ENCODE measurements at places on chromosomes 2 and 18. TPM values are rescaled to one million over a fixed set of nuclear protein-coding genes. Genes with fewer than 3 reads are reported as not detected.

ACKR3 gene
- total RNA-seq: 12.0 TPM

FSHR gene
- not detected for total RNA-seq

EPAS1 gene
- 89.4 TPM for total RNA-seq

SERPINB13 gene
- total RNA-seq: not detected

MARCO gene
- total RNA-seq: 0.05 TPM

SCN1A gene
- not detected for total RNA-seq

NT5DC4 gene
- not detected for total RNA-seq

ASB18 gene
- not detected for total RNA-seq

PRR30 gene
- not detected for total RNA-seq

TRIM54 gene
- total RNA-seq: 0.88 TPM

KANSL1L gene
- 0.41 TPM for total RNA-seq

RAX gene
- total RNA-seq: not detected

KRTCAP3 gene
- total RNA-seq: 0.62 TPM

SOX11 gene
- total RNA-seq: not detected

OSBPL6 gene
- total RNA-seq: 6.8 TPM

IGFBP2 gene
- 82.8 TPM for total RNA-seq

CCDC141 gene
- not detected for total RNA-seq

ITGB6 gene
- 0.66 TPM for total RNA-seq

EIF5B gene
- 74.9 TPM for total RNA-seq

PLEKHH2 gene
- total RNA-seq: 1.5 TPM

GALNT3 gene
- total RNA-seq: not detected

ZRANB3 gene
- 6.0 TPM for total RNA-seq

HOXD13 gene
- 0.15 TPM for total RNA-seq

SATB2 gene
- 2.9 TPM for total RNA-seq

ABHD1 gene
- total RNA-seq: 0.93 TPM

NEDD4L gene
- 33.9 TPM for total RNA-seq

TRABD2A gene
- 12.8 TPM for total RNA-seq

MARCHF7 gene
- total RNA-seq: 53.1 TPM

MDH1B gene
- total RNA-seq: 1.6 TPM

LHCGR gene
- not detected for total RNA-seq

GLI2 gene
- total RNA-seq: 22.1 TPM

ANO7 gene
- total RNA-seq: 2.0 TPM

TMEM131 gene
- total RNA-seq: 16.1 TPM

IL37 gene
- total RNA-seq: not detected

LIMS4 gene
- 0.85 TPM for total RNA-seq

SP100 gene
- 27.6 TPM for total RNA-seq

CKAP2L gene
- total RNA-seq: 12.3 TPM

ALKAL2 gene
- total RNA-seq: not detected

PRLH gene
- not detected for total RNA-seq

LIMS3 gene
- not detected for total RNA-seq

Data from A549 treated with Hydrocortisone at 1 μM for 4 hours (cell line).